ENCODE measurements at places on chromosomes 6 and 20.
A peak's percentile ranks its signal among the peaks of the same experiment; 100 is the strongest.

DNA sequence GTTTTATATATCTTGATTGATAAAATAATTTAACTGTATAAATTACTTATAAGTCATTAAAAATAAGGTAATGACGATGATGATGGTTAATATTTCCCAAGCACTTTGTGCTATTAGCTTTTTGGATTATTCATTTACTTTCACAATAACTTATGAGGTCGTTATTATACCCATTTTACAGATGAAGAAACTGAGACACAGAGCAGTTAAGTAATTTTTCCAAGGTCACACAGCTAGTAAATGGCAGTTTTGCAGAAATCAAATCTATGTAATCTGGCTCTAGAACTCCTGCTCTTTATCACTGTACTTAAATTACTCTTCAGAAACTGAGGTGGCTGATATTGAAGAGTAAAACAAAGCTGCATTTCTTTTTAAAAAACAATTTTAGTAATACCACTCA lies 18.2 kb downstream of the NOL7 start:
- DNase-seq: no peak

DNA sequence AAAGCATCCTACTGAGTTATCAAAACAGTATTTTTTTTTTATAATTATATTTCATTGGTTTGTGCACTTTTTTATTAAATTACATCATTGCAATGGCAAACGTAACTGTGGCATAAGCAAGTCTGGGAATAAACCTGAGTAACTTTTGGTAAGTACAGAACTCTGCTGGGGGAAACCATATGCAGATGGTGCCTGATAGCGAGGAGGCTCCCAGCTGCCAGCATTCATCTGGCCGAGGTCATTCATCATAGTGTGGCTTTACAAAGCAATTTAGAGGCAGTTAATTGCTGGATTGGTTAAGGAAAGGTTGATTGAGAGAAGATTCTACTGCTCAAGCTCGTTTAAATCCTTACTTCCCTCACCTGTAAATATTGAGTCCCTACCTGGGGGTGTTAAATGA lies 52.6 kb downstream of the HECA start:
- no peak for DNase-seq

- peak; percentile 70 for DNase-seq
These were observed 97.0 kb upstream of the AGPAT4 start for GRCh38 chr6:161370880-161371279.

- no peak for DNase-seq
These were observed 159.1 kb downstream of the HACE1 start for GRCh38 chr6:104700371-104701185.

DNA sequence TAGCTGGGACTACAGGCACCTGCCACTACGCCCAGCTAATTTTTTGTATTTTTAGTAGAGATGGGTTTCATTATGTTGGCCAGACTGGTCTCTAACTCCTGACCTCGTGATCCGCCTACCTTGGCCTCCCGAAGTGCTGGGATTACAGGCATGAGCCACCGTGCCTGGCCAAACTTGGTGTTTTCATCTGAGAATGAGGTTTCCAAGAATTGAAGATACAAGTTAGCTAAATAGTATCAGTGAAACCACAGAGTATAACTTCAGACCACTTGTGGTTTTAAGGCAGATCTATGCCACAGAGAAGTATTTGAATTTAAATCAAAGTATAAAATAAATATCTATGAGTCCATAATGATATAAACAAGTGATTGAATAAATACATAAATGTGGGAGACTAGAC lies 70.1 kb downstream of the SLC16A10 start:
- no peak for DNase-seq

DNA sequence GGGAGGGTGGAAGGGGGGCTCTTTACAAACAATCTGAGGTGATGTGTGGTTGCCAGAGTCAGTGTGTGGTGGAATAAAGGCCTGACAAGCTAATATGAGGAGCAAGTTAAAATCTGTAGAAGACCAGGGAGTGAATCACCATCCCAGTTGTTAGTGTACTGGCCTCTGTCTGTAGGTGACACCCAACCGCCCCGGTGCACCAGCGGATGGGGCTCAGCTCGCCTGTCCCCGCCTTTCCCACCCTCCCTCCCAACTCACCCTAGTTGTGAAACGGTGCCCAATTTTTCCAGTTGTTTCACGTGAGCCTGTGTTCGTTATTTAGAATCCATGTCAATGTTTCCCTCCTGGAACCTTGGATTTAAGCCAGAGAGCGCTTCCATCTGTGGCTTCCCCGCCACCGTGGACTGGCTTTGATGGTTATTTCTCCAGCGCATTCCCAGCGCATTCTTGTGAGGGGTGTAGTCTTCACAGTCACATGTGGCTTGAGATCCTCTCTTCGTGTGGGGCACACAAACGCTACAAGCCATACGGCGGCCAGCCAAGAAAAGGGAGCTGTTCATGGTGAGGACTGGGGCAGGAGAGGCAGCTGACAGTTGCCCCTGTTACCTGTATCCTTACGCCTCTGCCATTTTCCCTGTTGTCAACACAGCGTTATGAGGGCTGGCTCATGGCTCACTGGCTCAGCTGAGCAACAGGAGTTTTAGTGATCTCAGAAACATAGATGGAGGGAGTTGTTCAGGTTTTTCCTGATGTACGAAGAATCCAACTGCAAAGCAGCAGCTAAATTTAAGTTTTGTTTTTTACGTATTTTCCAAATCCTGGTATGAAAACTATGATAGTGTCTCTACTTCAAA lies 137.6 kb downstream of the ZDHHC14 start:
- no peak for DNase-seq

Measured in hippocampal formation (tissue), 2 donors.